HepG2 (cell line): ENCODE measurements at places on chromosomes 1 and 21.
A peak's percentile ranks its signal among the peaks of the same experiment; 100 is the strongest.

GRCh38 chr1:10280439-10281350 lies 70.3 kb downstream of the KIF1B start:
- peaks cover 44% of the 10 kb centered on the region for H3K36me3 ChIP-seq
- no peaks in the 10 kb centered on the region for H3K27me3 ChIP-seq
- no peak for DNase-seq
- H3K4me3 ChIP-seq: no peak overlapping the region
- no peak overlapping the region for H3K27ac ChIP-seq
- H3K4me1 ChIP-seq: peaks cover 11% of the 10 kb centered on the region

GRCh38 chr1:195325181-195325580 lies 1283.1 kb downstream of the KCNT2 start:
- H3K4me1 ChIP-seq: no peaks in the 10 kb centered on the region
- DNase-seq: no peak

DNA sequence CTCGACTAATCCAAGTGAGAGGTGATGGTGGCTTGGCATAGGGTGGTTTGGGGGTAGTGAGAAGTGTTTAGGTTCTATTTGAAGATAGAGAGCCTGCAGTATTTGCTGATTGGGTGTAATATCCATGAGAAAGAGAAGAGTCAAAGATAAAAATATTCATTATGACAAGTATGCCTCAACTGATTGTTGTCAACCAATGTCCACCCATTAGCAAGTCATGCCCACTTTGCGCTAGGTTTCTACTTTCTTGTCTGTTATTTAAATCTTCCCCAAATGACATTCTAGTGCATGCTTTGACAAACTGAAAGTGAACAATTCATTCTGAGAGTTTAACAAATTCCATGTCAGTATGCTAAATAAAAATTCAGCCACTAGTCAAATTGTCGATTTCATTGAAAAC lies 3.8 kb upstream of the XCL1 start:
- no peaks in the 10 kb centered on the region for H3K36me3 ChIP-seq
- H3K4me3 ChIP-seq: no peak overlapping the region
- no peak for DNase-seq
- no peaks in the 10 kb centered on the region for H3K27me3 ChIP-seq

DNA sequence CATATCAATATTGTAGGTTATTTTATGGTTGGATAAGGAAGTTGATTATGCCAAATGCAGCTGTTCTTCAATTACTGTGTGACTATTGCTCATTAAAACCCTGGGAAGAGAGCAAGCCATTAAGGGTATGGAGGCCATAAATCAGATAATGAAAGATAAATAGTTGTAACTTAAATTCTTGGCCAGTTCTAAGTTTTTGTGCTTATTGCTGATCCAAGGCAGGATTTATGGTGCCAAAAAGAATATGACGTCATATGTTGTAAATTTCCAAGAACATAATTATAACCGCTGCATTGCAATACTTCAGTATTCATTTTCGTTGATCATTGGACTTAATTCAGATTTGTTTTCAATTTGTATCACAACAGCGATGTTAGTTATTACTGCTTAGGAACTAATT lies 211.6 kb downstream of the LRRC40 start:
- no peak for DNase-seq
- no peaks in the 10 kb centered on the region for H3K27me3 ChIP-seq
- no peaks in the 10 kb centered on the region for H3K36me3 ChIP-seq
- H3K4me1 ChIP-seq: no peaks in the 10 kb centered on the region

GRCh38 chr1:219924342-219924741 lies 4.0 kb downstream of the SLC30A10 start:
- H3K27me3 ChIP-seq: no peaks in the 10 kb centered on the region; the same call in 2 of the 3 replicates
- H3K27ac ChIP-seq: no peak overlapping the region

- DNase-seq: no peak
- no peaks in the 10 kb centered on the region for H3K36me3 ChIP-seq
- H3K27ac ChIP-seq: no peak overlapping the region
- no peak overlapping the region for H3K4me3 ChIP-seq
- no peaks in the 10 kb centered on the region for H3K27me3 ChIP-seq
These were observed 8.2 kb upstream of the PIGK start for GRCh38 chr1:77227381-77227780.

DNA sequence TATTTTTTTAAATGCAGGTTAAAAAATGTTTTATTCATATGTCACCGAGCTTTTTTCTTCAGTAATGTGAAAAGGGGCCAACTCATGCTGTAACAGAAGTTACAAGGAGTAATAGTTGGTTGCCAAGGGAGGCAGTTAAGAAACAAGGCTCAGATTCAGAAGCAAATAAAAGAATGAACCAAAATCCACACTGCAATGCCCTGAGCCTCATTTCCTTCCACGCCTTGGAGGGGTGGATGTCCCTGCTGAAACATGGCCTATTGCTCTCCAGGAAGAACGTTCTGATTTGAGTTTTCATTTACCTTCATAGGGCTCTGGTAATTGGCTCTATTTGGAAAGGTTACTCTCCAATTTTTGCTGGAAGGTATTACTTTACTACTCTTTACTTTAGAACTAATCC lies 24.4 kb downstream of the ALG14 start:
- no peak overlapping the region for H3K4me3 ChIP-seq
- no peaks in the 10 kb centered on the region for H3K36me3 ChIP-seq
- DNase-seq: no peak
- H3K27me3 ChIP-seq: no peaks in the 10 kb centered on the region

DNA sequence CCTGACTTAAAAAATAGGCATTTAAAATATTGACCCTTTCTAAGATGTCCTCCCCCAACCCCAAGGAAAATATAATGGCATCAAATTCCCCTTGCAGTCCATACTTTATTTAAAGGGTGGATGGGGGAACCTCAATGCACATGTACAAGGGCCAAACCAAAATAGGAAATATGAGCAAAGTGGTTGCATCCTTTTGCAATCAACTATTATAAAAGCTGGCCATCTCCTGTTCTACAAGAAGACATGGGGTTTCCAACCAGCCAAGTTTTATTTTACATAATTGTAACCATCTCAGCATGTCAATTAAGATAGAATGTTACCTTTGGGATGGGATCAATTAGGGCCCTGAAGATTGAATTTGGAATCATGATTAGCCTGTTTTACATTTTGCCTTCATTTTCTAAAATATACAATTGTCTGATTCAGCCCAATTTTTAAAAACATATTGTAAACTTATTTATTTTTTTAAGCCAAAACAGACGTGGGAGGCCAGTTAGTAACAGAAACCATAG lies 146.7 kb upstream of the NFIA start:
- H3K4me3 ChIP-seq: no peak overlapping the region
- no peaks in the 10 kb centered on the region; the same call in 2 of the 3 replicates for H3K27me3 ChIP-seq
- no peak overlapping the region for H3K27ac ChIP-seq

DNA sequence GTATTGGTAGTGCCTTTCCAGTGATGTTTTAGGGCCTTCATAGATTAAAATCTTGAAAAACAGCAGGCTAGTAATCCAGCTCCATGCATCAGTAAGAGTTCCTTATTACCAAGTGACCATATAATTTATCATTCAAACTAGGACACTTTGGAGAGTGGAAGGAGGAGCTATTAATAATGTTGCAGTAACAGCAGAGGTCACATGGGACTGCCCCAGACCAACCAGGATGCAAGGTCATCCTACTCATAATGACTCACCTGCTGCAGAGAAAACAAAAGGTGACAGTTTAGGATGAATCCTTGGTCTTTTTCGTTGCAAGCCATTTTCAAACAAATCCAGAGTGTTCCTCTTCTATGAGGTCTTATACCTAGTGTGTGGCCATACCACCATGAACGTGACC lies 187.4 kb downstream of the NUF2 start:
- no peak overlapping the region for H3K27ac ChIP-seq
- H3K27me3 ChIP-seq: no peaks in the 10 kb centered on the region

GRCh38 chr21:17693801-17694200 lies 81.1 kb upstream of the BTG3 start:
- no peak for DNase-seq
- H3K27me3 ChIP-seq: no peaks in the 10 kb centered on the region
- peaks cover 8% of the 10 kb centered on the region for H3K4me1 ChIP-seq
- H3K4me3 ChIP-seq: no peak overlapping the region
- no peaks in the 10 kb centered on the region for H3K36me3 ChIP-seq

DNA sequence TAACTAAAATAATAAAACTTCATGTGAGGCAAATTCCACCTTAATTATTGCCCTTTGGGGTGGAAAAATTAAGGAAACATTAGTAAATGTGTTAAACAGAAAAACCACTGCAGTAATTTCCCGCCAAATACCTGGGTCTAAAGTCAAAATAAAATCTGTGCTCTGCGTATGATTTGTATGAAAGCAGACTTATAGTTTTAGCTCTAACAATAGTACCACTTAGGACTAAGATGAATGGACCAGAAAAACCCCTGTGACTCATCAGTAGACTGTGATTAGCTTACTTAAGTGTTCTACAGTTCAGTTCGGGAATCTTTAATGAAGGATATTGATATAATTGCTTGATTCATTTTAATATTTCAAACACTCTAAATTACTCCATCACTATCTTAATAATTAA lies 23.3 kb upstream of the C1orf105 start:
- no peaks in the 10 kb centered on the region for H3K36me3 ChIP-seq
- no peak overlapping the region for H3K4me3 ChIP-seq
- no peak overlapping the region for H3K27ac ChIP-seq
- H3K4me1 ChIP-seq: peaks cover 24% of the 10 kb centered on the region

- H3K4me1 ChIP-seq: peaks cover 19% of the 10 kb centered on the region
- H3K4me3 ChIP-seq: no peak overlapping the region
- H3K27me3 ChIP-seq: no peaks in the 10 kb centered on the region
- DNase-seq: no peak
- H3K36me3 ChIP-seq: 0 out of 3 replicates have a peak, but pooled peaks cover under 1% of the 10 kb centered on the region
- no peak overlapping the region for H3K27ac ChIP-seq
These were observed 46.6 kb downstream of the MAST2 start for GRCh38 chr1:45850017-45850416.

- no peak overlapping the region for H3K27ac ChIP-seq
- H3K4me1 ChIP-seq: no peaks in the 10 kb centered on the region
- DNase-seq: peak; percentile 36
- H3K36me3 ChIP-seq: no peaks in the 10 kb centered on the region
- no peak overlapping the region for H3K4me3 ChIP-seq
- no peaks in the 10 kb centered on the region for H3K27me3 ChIP-seq
These were observed 240.1 kb downstream of the DISC1 start for GRCh38 chr1:231866392-231867331.

DNA sequence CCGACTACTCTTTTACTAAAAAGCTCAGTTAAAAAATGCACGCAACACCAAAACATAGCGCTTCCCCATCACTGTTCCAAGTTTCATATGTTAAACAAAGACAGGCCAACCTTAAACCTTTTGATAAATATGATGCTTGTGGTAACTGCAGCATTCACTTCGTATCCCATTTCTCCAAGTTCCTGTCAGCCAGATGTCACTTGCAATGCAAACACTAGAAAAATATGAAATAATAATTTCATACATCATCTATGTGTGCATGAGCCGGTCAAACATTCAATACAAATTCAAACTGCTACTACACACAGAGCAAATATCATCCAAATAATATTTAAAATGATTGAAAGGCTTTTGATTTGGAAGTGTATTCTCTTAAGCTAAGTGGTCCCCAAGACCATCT lies 636.5 kb downstream of the LMO4 start:
- DNase-seq: no peak
- H3K36me3 ChIP-seq: no peaks in the 10 kb centered on the region
- H3K27ac ChIP-seq: no peak overlapping the region

GRCh38 chr1:206898915-206899431 lies 1.7 kb downstream of the IL24 start:
- no peak overlapping the region for H3K27ac ChIP-seq
- no peak for DNase-seq
- H3K4me1 ChIP-seq: no peaks in the 10 kb centered on the region

- no peak for DNase-seq
- no peaks in the 10 kb centered on the region for H3K36me3 ChIP-seq
- no peak overlapping the region for H3K4me3 ChIP-seq
- no peak overlapping the region for H3K27ac ChIP-seq
- H3K27me3 ChIP-seq: no peaks in the 10 kb centered on the region
These were observed 24.8 kb upstream of the SLC22A15 start for GRCh38 chr1:115951560-115951959.

- H3K36me3 ChIP-seq: peaks cover 22% of the 10 kb centered on the region; the same call in 2 of the 3 replicates
- H3K4me3 ChIP-seq: no peak overlapping the region
- no peaks in the 10 kb centered on the region for H3K27me3 ChIP-seq
- DNase-seq: no peak
These were observed 30.7 kb downstream of the NTPCR start for GRCh38 chr1:232980986-232981560.

GRCh38 chr1:153945131-153945794 lies 1.3 kb downstream of the DENND4B start:
- peak overlapping the region; percentile 81 for H3K4me3 ChIP-seq
- no peak for DNase-seq
- H3K36me3 ChIP-seq: peaks cover 49% of the 10 kb centered on the region; the same call in 2 of the 3 replicates
- no peaks in the 10 kb centered on the region for H3K27me3 ChIP-seq
- H3K4me1 ChIP-seq: peaks cover 40% of the 10 kb centered on the region
- peak overlapping the region; percentile 71 for H3K27ac ChIP-seq

- H3K4me1 ChIP-seq: peaks cover 31% of the 10 kb centered on the region
- H3K36me3 ChIP-seq: no peaks in the 10 kb centered on the region
- H3K27me3 ChIP-seq: no peaks in the 10 kb centered on the region
- no peak for DNase-seq
- H3K4me3 ChIP-seq: no peak overlapping the region
These were observed 9.0 kb upstream of the PRDX1 start for GRCh38 chr1:45530632-45531135.

- H3K4me3 ChIP-seq: no peak overlapping the region
- no peaks in the 10 kb centered on the region for H3K4me1 ChIP-seq
- no peaks in the 10 kb centered on the region; the same call in 1 of the 2 replicates for H3K36me3 ChIP-seq
- DNase-seq: no peak
These were observed 117.9 kb downstream of the ACBD6 start for GRCh38 chr1:180384286-180385005.

DNA sequence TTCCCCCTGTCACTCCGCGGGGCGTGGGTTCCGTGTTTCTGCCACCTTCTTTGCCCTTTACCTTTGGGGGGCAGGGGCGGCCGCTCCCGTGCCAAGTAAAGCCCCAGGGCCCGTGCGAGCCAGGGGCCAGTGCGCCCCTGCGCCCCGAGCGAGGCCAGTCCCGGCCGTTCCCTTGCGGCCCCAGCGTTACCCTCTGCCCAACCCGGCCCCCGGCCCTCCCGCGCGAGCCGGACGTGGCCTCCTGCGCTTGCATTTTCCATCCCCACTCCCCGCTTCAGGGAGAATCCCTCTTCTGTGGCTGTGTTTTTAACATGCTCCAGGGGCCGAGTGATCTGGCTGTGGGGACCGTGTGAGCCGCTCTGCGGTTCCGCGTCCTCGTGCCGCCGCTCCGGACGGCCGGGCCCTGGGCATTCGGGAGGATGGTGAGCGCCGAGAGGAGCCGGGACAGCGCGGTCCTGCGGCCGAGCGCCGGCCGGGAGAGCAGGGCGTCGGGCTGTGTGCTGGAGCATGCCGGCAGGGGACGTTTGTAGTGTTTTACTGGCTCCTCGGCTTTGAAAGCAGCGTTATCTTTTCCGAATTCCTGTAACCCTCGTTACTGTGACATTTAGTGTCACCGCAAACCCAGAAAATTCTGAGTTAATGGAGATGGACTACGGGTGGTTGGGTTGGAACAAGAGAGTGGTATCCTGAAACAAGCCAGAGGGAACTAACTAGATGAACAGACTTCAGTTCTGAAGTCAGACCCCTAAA lies 1.0 kb downstream of the GALNT2 start:
- H3K27me3 ChIP-seq: no peaks in the 10 kb centered on the region
- H3K4me3 ChIP-seq: peak overlapping the region; percentile 88
- peaks cover 40% of the 10 kb centered on the region for H3K4me1 ChIP-seq
- no peak for DNase-seq
